ENCODE measurements at places on chromosomes 7 and 10.
A peak's percentile ranks its signal among the peaks of the same experiment; 100 is the strongest.

GRCh38 chr7:2637505-2638223, 5.9 kb downstream of the TTYH3 start:
- no peak for DNase-seq

DNA sequence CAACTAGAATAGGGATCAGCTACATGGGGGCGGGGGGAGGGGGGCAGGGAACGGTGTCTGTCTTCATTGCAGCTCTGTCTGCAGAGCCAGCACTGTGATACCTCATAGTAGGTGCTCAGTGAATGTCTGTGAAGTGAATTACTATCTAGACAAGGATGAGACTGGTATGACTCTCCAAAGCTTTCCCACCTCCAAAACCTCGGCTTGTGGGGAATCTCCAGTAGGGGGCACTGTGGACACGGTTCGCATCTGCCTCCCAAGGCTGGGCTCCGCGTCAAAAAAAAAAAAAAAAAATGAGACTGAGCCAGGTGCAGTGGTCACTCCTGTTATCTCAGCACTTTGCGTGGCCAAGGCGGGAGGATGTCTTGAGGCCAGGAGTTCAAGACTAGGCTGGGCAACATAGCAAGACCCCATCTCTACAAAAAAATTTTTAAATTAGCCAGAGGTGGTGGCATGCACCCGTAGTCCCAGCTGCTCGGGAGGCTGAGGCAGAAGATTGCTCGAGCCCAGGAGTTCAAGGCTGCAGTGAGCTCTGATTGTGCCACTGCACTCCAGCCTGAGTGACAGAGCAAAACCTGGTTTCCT, 9.6 kb downstream of the TRIM56 start:
- DNase-seq, result no peak

DNA sequence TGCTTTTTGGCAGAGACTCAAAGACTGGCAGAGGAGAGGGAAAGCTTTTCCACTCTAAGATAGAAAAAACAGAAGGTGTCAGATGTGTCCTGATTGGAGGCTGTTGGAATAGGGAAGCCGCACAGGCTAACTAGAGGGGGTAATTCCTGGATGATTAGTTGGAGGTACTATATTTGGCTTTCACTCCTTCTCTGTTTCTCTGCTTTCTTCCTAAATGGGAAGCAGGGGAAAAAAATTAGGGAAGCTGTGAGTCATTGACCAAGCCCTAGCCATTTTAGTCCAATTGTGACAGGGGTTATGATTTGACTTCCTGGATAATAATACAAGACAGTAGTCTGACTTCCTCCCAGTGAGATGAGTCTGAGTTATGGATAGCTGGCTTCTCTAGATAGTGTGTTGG, 475.2 kb upstream of the CELF2 start:
- DNase-seq, result no peak

DNA sequence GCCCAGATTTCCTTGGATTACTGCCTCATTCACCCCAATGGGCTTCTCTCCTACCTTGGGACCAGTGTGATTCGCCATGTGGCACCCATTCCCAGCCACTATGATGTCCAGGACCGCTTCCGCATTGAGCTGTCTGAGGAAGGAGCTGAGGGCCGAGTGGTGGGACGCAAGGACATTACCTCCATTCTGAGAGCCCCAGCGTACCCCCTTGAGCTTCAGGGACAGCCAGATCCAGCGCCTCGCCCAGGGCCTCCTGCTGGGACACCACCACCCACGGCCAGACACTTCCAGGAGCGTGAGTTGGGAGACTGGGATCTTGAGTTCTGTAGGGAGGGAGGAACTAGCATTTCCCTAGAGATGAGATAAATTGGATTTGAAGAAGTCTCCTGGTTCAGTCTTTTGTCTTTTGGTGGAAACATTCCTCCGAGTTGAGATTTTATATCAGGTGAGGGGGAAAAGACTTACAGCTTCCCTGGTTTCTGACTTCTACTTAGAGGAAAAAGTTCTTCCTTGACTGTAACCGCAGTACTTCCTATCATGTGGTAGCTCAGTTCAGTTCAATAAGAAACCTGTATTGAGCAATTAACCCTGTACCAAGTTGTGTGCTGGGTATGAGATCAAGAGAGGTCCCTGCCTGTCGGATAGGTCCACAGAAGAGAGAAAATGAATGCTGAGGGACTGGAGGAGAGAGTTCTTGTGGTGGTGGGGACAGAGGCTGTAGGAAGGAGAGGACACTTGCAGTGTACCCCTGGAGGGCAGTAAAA, 1.3 kb downstream of the MOSPD3 start:
- DNase-seq, result no peak

DNA sequence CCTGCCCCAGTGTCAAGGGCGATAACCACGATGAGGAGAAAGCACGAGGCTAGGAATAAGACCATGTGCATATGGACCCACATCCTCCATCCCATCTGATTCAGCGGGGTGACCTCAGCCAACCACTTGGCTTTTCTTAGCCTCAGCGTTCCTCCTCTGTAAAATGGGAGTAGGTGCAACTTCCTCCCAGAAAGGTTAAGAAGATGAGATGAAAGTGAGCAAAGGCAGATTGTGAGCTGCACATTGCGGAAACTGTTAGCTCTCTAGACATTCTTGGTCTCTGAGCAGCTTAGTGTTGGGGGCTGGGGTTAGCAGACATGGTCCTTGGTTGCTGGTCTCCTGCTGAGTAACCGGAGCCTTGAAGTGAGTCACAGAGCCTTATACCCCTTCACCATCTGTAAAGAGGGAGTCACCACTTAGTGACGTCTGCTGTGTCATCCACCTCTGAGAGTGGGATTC, 497.3 kb upstream of the GALNT17 start:
- no peak for DNase-seq

DNA sequence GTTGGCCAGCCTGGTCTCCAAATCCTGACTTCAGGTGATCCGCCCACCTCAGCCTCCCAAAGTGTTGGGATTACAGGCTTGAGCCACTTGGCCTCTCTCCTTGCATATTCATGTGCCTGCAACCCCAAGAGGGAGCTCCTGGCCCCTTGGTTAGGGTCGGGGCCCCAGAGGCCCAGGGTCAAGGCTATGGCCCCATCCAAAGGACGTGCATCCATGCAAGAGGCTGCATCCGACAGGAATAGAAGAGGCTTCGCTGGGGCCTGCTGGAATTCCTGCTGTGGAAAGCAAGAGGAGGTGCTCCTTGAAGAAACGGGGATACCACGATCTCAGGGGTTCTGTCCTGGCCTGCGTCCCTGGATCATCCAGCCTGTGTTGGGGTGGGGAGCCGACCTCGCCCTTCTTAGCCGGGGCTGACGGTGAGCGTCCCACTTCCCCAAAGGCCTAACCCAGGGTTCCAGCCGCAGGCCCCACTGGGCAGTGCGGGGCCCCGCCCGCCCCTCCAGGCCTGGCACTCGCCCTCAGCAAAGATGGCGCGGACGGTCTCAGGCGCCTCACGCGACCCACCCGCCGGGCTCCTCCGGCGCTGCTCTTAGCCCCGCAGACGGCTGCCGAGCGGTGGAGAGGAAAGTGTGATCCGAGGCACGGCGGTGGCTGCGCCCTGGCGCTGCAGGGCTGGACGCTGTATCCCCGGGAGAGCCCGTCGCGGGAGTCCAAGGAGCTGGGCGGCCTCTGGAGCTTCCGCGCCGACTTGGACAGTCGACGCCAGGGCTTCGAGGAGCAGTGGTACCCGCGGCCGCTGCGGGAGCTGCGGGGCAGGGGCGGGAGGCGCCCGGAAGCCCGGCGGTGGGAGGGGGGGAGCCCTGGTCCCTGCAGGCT, 54.7 kb downstream of the ZNF727 start:
- no peak for DNase-seq

DNA sequence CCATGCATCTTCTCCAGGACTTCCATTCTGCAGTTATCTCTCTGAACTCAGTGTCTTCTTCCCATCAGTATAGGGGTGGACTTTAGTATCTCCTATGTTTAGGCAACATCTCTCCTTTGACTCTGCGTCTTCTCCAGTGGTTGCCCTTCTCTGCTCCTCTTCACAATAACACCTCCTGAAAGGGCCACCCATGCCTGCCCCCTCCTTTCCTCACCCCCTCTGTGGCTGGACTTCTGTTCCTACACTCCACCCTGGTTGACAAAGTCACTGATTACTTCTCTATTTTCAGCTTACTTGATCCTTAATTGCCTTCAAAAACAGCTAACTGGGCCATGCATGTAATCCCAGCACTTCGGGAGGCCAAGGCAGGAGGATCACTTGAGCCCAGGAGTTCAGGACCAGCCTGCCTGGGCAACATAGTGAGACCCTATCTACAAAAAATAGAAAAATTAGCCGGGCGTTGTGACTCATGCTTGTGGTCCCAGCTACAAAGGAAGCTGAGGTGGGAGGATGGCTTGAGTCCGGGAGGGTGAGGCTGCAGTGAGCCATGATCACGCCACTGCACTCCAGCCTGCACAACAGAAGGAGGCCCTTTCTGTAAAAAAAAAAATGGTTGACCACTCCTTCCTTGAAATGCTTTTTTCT, 13.7 kb downstream of the SRGN start:
- no peak for DNase-seq

DNA sequence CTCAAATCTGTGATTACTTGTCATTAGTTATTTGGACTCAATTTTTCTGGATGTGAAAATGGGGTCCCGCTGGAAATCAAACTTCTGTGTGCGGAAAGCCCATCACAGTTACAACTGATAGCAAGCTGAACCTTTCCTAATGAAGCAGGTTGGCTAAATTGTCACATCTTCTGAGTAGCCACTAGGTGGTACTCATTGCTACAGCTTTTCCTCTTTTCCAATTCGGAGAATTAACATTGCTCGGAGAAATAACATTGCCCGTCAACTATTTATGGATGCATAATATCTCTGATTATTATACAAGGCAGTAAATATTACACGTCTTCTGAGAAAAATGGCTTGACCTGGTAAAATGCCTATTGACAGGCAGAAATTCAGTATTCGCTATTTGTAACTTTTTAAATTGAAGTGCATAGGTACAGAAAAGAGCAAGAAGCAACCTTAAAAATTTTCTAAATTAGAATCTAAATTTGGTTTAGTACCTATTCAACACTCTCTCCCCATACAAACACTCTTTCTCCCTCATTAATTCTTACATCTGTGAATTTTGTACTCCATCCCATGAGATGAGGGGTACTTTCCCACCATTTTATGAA, 17.3 kb upstream of the BLOC1S2 start:
- DNase-seq, result no peak

- DNase-seq, result no peak
Observed at GRCh38 chr10:66642217-66642616, 283.6 kb upstream of the LRRTM3 start.

- no peak for DNase-seq
Observed at GRCh38 chr10:78013564-78013963, 15.8 kb downstream of the POLR3A start.

- DNase-seq, result peak; percentile 10
Observed at GRCh38 chr7:41940760-41941343, 238.0 kb upstream of the INHBA start.

- no peak for DNase-seq
Observed at GRCh38 chr7:23759671-23760391, 49.8 kb downstream of the STK31 start.

DNA sequence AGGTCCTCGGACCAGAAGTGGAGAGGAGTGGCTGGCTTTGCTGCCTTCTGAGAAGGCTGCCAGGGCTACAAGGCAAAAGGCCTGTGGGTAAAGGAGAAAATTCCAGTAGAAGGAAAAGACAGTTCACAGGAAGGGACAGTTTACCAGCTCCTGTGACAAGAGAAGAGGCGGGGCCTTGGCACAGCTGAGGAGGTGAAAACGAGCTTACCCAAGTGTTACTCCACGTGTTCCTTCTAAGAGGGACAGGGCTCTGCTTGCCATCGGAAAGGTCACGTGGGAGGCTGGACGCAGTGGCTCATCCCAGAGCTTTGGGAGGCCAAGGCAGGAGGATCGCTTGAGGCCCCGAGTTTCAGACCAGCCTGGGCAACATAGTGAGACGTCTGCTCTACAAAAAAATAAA, 129.4 kb upstream of the ZNF746 start:
- DNase-seq, result no peak

- no peak for DNase-seq
Observed at GRCh38 chr7:1252540-1253090, 19.9 kb downstream of the UNCX start.

- no peak for DNase-seq
Observed at GRCh38 chr10:110717781-110718589, 73.8 kb downstream of the RBM20 start.

GRCh38 chr7:17274551-17275245, 23.8 kb upstream of the AHR start:
- no peak for DNase-seq

DNA sequence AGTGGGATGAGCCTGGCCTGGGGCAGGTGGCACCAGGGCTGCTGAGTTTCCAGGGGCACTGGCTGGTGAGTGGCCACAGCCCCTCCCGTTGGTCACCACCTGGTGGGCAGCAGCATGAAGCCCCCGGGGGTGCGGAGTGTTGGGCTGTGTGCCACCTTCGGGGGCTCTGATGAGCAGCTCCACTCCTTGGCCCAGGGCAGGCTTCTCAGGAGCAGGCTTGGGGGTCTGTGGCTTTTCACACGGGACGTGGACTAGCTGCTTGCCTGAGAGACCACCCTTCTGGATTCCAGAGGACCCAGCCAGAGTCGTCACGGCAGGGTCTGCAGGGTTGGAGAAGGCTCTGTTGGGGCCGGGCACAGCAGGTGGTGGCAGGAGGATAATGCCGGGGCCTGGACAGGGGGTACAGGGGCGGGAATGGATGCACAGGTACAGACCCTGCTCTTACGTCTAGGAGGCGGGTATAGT, 193.1 kb downstream of the ADARB2 start:
- DNase-seq, result no peak

DNA sequence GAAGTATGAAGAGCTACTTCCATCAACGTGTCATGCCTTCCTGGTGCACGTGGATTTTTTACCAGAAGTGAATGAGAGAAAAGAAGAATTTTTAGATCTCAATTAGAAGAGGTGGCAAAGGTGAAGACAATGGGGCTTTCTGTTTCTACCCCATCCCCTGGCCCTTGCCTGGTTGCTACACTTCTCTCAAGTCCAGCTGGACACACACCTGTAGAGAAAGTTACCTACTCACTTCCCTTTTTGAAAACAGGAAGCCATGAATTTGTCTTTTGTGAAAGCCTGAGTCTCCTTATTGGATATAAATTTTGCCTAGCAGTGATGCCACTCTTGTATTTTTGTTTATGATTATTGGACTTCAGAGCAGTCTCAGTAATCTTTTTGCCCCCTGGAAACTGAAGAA, 142.9 kb upstream of the AKR1E2 start:
- DNase-seq, result no peak

Measured in stimulated activated CD8-positive, alpha-beta memory T cell treated with anti-CD3 and anti-CD28 coated beads, Interleukin-4, amount 100 ng/mL, for 1 hour (primary cell).